ENCODE measurements at places on chromosomes 3 and 15. TPM values are rescaled to one million over a fixed set of nuclear protein-coding genes. Genes with fewer than 3 reads are reported as not detected.

Gene PPCDC
- 18.9 TPM for total RNA-seq

Gene FAM219B
- 65.0 TPM for total RNA-seq

Gene SIDT1
- total RNA-seq: 0.49 TPM

Gene CPLX3
- not detected for total RNA-seq

Gene RBP2
- not detected for total RNA-seq

Gene RYR3
- 9.5 TPM for total RNA-seq

Measured in sigmoid colon (tissue), 7 donors.